ENCODE measurements at places on chromosomes 1 and 21.
A peak's percentile ranks its signal among the peaks of the same experiment; 100 is the strongest.

DNA sequence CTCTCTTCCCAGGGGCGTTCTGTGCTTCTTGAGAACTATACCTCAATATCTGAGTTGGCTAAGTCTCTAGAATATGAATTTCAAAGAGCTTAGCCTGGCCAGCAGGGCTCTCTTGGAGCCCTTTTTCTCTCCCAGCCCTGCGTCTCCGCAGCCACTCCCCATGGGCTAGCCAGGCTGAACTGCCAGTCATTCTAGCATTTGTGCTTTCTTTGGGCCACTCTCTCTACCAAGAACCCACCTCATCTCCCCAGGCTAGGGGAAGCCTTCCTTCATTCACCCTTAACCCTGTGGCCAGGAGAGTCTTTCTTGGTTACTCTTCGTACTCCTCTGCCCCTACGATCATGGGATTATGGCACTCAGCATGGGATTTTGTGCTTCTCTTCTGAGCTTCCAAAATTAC lies 18.2 kb downstream of the ABCG1 start:
- no peak for DNase-seq

- DNase-seq: no peak
These were observed 17.1 kb upstream of the EDN2 start for GRCh38 chr1:41501581-41501980.

GRCh38 chr1:167227934-167228378 lies 7.3 kb downstream of the POU2F1 start:
- DNase-seq: no peak

GRCh38 chr21:20261364-20261763 lies 736.8 kb upstream of the NCAM2 start:
- no peak for DNase-seq

DNA sequence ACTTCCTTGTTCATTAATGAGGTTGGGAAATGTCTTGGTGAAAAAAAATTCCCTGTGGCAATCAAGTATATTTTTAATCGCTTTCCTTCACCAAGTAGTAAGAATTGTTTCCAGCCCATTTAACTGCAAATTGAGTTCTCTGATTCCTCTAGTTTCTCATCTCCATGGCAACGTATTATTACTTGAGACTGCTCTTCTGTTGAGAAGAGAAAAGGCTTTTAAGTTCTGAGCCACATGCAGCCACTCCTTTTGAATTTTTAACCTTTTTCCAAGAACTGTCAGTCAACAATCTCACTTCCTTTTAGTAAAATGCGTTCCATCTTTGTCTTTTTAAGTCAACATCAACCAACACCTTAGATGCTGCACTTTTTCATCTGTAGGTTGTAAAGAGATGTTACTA lies 75.7 kb upstream of the KIAA1614 start:
- DNase-seq: peak; percentile 72

GRCh38 chr1:26028490-26028980 lies 7.0 kb downstream of the EXTL1 start:
- DNase-seq: no peak

- no peak for DNase-seq
These were observed 59.2 kb downstream of the CD34 start for GRCh38 chr1:207851696-207852095.

GRCh38 chr1:155352631-155353030 lies 31.9 kb downstream of the RUSC1 start:
- DNase-seq: no peak

DNA sequence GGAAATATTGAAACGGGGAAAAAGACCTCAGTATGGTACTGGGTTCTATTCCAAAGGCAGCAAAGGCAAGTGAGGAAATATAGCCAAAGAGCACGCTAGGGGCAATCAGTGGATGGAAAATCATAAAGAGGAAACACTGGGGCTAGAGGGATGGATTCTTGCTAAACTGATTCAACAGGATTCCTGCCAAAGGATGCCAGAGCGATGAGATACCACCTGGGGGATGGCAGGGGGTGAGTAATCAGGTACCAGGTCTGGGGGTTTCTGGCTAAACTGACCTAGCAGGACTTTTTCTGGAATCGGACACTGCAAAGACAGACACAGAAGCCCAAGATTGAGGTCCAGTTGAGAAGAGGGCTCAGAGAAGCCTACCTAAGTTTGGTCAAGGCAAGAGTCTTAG lies 6.7 kb downstream of the CHI3L2 start:
- DNase-seq: no peak

GRCh38 chr1:43279666-43280065 lies 5.7 kb downstream of the C1orf210 start:
- DNase-seq: no peak

DNA sequence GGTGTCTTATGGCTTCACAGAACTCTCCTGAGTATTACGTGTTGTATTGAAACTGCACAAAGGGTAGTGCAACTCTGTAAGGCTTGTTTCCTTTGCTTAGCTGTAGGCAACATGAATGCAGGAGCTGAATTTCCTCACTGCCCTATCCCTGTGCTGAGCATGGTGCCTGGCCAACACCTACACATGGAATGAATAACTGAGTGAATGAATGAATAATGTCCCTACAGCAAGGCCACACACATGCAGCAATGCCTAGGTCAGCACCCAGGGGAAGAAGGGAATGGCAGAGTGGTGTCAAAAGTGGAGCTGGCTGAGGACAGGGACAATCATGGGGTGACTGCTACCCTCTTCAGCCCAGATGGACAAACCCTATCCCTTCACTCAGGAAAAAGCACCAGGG lies 655.9 kb downstream of the PTPRU start:
- DNase-seq: no peak

DNA sequence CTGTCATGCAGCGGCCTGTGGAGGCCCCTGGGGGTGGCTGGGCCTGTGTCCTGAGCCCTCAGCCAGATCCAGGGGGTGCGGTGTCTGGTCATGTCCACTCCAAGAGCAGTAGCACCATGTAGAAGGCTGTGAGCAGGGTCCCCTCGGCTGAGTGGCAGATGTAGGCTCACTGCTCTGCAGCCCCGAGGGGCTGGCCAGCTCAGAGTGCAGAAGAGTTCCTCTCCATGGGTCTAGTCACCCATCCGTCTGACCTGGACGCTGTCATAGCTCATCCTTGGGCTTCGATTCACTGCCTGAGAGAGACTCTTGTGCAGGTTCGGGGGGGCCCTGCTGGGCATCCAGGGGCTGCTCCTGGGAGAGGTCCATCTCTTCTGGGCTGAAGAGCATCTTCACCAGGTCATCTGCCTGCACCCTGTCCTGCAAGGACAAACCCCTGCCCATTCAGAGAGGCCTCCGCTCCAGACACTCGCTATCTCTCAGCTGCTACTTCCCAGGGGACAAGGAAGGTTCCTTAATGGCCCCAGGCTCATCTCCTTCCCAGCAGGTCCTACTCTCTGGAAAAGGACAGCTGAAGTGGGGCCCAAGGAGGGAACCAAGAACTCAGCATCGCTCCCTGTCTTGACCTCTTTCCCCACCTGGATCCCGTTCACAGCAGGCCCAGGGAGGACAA lies 6.5 kb upstream of the CLDN19 start:
- DNase-seq: no peak

DNA sequence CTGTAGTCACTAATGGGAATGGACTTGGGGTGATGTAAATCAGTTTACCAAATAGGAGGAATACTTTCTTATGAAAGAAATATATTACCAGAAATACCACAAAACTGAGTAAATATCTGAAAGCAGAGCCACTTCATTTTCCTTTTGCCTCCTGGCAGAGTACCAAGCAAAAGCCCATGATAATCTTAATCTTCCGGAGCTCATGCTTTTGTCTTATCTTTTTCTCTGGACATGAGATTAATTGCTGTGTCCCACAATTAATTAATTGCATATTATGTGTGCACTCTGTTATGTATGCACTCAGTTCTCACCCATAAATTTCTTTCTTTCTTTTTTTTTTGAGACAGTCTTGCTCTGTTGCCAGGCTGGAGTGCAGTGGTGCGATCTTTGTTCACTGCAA lies 94.1 kb upstream of the PDE4B start:
- DNase-seq: no peak

All from NCI-H2227 treated with DMSO at 0.1 percent for 48 hours (cell line).